H9 (cell line): ENCODE measurements at places on chromosomes 2 and 18. TPM values are rescaled to one million over a fixed set of nuclear protein-coding genes. Genes with fewer than 3 reads are reported as not detected.

DNA sequence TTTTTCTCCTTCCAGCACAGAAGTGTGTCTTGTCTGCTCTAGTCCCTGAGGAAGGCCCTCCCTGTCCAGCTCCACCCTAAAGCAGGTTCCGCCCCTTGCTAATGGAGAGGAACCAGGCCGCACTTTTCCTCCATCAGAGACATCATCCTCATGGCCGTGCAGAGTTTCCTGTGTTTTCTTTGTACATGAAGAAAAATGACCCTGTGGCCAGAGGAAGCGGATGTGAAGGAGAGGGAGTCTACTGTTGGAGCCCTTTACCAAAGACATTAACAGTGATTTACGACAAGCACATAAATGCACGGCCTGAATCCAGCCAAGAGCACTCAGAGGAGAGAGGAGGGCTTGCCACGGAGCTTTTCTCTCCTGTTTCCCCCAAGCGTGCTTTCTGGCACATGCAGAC lies 109.5 kb downstream of the RNF144A start:
- H3K4me3 ChIP-seq = no peak overlapping the region
- no peaks in the 10 kb centered on the region for H3K27me3 ChIP-seq
- H3K4me1 ChIP-seq = no peaks in the 10 kb centered on the region
- peaks cover 12% of the 10 kb centered on the region; the same call in 2 of the 3 replicates for H3K36me3 ChIP-seq

GRCh38 chr2:102758439-102758838 lies 3.4 kb upstream of the TMEM182 start:
- no peaks in the 10 kb centered on the region for H3K4me1 ChIP-seq
- DNase-seq = no peak
- no peak overlapping the region for H3K27ac ChIP-seq
- no peak overlapping the region for H3K4me3 ChIP-seq

- no peaks in the 10 kb centered on the region for H3K4me1 ChIP-seq
- no peaks in the 10 kb centered on the region for H3K36me3 ChIP-seq
- DNase-seq = no peak
- no peak overlapping the region for H3K4me3 ChIP-seq
Observed at GRCh38 chr2:96396602-96397001, 61.0 kb downstream of the NCAPH start.

DNA sequence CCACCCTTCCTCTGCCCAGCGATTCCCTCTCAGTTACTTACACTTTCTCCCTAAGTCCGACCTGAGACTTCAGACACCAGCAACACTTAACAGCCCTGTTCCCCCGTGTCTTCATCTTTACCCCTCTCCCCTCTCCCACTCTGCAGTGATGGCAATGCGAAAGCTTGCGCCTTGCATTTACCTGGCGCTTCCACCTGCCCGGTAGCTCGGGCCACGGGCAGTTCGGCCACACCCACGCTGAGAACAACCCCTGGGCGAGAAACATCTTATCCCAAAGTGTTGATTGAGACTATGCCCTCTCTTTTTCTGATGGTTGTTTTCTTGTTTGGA lies 558 bp downstream of the DNAJC10 start:
- no peaks in the 10 kb centered on the region for H3K4me1 ChIP-seq
- H3K27ac ChIP-seq = peak overlapping the region; percentile 31
- H3K27me3 ChIP-seq = no peaks in the 10 kb centered on the region
- no peak overlapping the region for H3K4me3 ChIP-seq

GRCh38 chr18:62614494-62614893 lies 91.7 kb downstream of the ZCCHC2 start:
- H3K36me3 ChIP-seq = no peaks in the 10 kb centered on the region
- no peaks in the 10 kb centered on the region for H3K27me3 ChIP-seq
- no peak overlapping the region for H3K27ac ChIP-seq
- H3K4me1 ChIP-seq = peaks cover 4% of the 10 kb centered on the region; the same call in 1 of the 2 replicates

- H3K4me1 ChIP-seq = no peaks in the 10 kb centered on the region
- H3K36me3 ChIP-seq = no peaks in the 10 kb centered on the region
- no peak overlapping the region for H3K4me3 ChIP-seq
- DNase-seq = no peak
- H3K27ac ChIP-seq = no peak overlapping the region
Observed at GRCh38 chr2:105598829-105599698, 145.6 kb upstream of the NCK2 start.

ABCB11 gene
- total RNA-seq = 0.04 TPM in 1 of 2 replicates, not detected in the other

PSTPIP2 gene
- 3.3 and 3.6 TPM in 2 replicates for total RNA-seq

CREG2 gene
- total RNA-seq = 0.77 and 1.2 TPM in 2 replicates

SLC5A7 gene
- 0.11 TPM in 1 of 2 replicates, not detected in the other for total RNA-seq

SLC4A5 gene
- 0.42 and 0.50 TPM in 2 replicates for total RNA-seq

SP140 gene
- total RNA-seq = 0.31 and 0.70 TPM in 2 replicates

ALKAL2 gene
- total RNA-seq = 0.48 and 0.68 TPM in 2 replicates

MYCN gene
- total RNA-seq = 100.0 and 105 TPM in 2 replicates
